ENCODE measurements at places on chromosomes 5 and 9. TPM values are rescaled to one million over a fixed set of nuclear protein-coding genes. Genes with fewer than 3 reads are reported as not detected.

The DIRAS2 gene
- polyA plus RNA-seq, result 1.1 TPM

The NOTCH1 gene
- 38.6 TPM for polyA plus RNA-seq

The CCL27 gene
- 0.67 TPM for polyA plus RNA-seq

The CNTFR gene
- polyA plus RNA-seq, result 53.8 TPM

The CAMK4 gene
- polyA plus RNA-seq, result 6.1 TPM

The MARCHF3 gene
- polyA plus RNA-seq, result 6.2 TPM

- no peak for DNase-seq
These were observed 22.6 kb downstream of the TMEM245 start for GRCh38 chr9:109097146-109097545.

DNA sequence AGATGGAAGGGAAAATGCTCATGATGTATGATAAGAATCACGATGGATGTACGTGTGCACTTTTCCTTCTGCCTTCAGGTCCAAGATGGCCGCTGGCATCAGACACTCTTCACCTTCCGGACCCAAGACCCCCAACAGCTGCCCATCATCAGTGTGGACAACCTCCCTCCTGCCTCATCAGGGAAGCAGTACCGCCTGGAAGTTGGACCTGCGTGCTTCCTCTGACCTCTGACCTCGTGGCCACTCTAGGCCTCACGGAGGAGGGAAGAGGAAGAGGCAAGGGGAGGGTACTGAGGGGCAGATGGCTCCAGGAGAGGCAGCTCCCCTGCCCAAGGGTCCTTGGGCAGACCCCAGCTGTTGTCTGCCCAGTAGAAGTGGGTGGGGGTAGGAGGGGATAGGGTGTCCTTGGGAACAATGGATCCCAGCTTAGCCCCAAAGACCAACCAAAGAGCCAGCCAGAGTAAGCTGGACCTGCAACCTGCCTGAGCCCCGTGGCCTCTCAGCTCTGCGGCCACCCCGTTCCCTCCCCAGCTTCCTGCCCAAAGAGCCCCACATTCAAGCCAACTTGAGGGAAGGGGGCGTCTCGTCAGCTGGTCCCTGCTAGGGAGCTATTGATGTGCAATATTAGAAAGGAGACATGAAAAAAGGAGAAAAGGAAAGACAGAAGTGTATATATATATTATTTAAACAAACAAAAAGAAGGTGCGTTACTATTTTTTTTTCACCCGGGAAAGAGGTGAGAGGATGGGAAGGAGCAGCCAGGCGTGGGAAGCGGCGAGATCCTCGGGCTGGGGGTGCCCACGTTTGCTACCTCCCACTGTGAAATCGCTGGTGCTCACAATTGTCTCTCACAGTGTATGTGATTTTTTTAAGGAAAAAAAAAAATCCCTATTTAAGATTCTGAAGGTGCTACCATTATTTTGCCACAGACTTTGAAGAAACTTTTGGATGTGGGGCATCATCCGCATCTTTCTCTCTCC is 12.1 kb upstream of the ORM1 start:
- no peak for DNase-seq

- peak; percentile 22 for DNase-seq
These were observed 1.5 kb downstream of the CERT1 start for GRCh38 chr5:75509956-75510355.

DNA sequence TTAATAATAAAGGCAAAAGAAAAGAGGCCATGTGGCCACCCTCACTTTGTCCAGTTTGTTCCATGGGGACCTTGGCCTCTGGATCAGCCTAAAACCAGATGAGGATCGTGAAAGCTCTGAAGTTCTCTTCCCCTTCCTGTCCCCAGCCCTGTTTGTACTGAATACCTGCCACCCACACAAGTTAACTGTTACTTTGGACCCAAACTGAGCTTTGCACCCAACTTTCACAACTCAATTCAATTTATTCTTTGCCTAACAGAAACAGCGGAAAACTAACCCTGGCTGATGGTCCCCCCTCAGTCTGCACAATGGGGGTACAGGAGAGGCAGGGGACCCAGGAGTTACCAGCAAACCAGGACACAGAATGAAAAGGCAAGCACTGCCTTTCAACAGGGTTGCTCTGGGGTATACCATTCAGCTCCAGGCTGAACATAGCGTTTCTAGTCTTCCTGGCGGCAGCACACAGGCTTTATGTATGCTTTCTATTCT is 28.2 kb downstream of the ABCA1 start:
- DNase-seq, result no peak
